ENCODE measurements at places on chromosomes 4 and X. TPM values are rescaled to one million over a fixed set of nuclear protein-coding genes. Genes with fewer than 3 reads are reported as not detected.

DNA sequence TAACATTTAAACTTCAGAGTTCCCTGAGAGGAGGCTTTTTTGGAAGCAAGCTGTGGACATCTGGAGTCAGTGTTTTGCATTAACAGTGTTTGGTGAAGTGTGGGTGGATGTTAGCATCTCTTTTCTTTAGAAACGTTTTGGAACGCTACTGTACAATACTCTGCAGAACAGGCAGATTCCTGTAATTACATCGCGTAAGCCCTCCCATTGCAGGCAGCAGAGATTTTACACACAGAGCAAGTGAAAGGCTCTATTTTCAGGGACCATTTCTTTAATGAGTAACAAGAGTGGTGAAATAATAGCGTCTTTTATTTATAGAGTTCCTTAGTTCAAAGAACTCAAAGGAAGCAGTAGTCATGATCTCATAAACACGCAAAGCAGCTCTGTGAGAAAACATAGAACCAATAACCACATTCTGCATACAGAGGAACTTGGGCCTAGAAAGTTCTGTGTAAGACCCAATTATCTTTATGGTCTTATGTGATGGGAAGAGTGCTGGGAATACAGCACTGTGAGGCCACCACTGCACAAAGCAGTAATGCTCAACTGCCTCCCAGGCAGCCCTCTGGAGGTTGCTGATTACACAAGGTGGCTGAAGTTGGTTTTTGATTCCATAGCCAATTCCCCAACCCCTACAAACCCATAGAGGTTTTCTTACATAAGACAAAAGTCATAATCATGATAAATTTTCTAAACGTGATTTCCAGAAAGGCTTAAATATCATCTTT, 298.7 kb upstream of the EPHA5 start:
- no peak for DNase-seq

- DNase-seq: no peak
These were observed 39.9 kb downstream of the ATP8A1 start for GRCh38 chr4:42617030-42617429.

Gene SYNPO2
- polyA plus RNA-seq: 529 TPM

- no peak for DNase-seq
These were observed 223.2 kb upstream of the CNKSR2 start for GRCh38 chrX:21151051-21151450.

DNA sequence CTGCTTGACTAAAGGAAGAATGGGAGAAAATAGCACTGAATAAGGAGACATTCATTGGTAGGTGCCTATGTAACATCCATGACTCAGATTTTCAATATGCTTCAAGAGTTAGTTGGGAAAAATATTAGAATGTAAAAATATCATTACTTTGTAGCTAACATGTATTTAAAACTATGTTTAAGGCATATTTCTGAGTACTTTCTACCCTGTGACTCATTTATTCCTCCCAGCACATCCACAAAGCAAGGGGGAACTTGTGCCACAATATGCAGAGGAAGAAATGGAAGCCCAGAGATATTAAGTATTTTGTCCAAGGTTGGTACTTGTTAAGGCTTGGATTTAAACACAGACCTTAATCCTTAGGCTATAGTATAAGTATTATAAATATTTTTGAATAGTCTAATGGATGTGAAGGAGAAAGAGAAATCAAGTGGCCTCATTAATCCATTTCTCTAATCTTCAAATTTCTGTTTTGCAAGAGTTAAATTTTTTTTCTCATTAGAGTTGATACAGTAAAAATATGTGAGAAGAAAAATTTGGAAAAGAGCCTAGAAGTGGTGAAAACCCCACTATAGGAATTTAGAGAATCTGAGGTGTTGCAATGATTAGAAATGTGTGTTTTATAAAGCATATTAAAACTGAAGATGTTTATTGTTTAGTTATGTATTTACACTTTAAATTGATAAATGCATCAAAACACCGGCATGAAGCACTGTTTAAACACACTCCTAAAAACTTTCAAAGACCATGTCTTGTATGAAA, 149.3 kb upstream of the GYPA start:
- DNase-seq: no peak

- no peak for DNase-seq
These were observed 1.9 kb upstream of the MTTP start for GRCh38 chr4:99572527-99573240.

GRCh38 chrX:106397788-106398538, 213.8 kb upstream of the RADX start:
- no peak for DNase-seq

GRCh38 chr4:71932941-71933340, 98.9 kb upstream of the NPFFR2 start:
- DNase-seq: no peak

Gene PPP2R2C
- polyA plus RNA-seq: 0.94 TPM

Gene ZCCHC12
- 0.44 TPM for polyA plus RNA-seq

- no peak for DNase-seq
These were observed 19.1 kb upstream of the SLC25A4 start for GRCh38 chr4:185124006-185124405.

DNA sequence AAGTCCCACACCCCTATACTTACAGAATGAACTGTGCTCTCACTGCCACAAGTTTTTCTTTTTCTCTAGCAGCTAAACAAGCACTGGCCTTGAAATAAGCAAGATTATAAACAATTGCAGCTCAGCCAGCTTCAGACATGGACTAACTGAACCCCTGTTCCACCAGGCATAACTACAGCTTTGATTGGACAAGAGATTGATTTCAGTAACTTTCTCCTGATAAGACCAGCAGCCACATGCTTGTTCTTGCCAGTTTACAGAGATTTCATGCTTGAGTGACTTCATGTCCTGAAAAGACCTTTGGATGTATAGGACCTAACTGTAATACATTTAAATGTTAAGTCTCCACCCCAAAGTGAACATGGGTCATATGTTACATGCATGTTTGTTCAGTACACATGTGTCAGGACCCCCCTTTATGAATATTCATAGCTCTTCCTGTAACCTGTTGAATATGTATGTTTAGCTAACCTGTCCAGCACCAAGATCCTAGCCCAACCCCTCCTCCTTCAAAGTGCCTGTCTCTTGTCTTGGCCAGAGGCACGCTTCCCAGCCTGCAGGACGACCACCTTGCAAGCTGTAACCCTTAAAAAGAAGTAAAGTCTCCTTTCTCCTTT, 27.9 kb downstream of the ZNF275 start:
- DNase-seq: no peak

DNA sequence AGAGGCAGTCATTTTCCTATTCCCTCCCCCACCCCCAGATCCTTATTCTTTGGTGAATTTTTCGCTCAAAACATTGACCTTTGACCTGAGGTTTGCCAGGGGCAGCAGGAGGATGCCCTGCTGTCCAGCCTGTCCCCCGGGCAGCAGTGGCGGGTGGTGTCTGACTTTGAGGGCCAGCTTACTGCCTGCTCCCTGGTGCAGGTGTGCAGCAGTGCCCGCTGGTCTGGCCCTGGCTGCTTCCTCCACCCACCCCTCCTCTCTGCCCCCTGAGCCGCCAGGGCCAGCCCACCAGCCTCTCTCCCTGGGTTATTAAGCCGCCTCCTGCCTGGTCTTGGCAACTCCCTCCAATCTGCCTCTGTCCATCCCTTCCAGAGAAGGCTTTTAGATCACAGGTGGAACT, 40.8 kb upstream of the GRPEL1 start:
- DNase-seq: no peak

DNA sequence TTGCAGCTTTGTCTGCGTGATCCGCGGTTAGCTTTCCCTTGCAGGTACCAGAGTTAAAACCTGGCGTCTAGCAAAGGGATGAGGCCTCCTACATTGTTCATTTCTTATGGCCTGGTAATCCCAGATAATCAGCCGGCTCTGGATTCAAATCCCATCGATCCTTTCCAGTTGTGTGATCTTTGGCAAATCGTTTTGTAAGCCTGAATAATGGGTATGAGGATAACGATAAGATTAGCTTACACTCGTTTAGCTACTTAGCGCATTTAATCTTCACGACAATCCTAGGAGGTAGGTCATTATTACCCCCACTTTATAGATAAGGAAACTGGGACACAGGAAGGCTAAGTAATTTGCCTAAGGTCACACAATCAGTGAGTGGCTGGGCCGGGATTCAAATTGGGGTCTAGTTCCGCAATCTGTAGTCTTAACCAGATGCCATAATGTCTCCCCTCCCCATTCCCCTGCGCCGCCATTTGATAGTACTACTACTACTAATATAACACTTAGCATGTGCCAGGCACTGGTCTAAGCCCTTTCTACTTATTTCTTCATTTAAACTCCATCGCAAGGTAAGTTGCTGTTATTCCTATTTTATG, 1.7 kb upstream of the UBA1 start:
- DNase-seq: no peak

Gene FUNDC1
- polyA plus RNA-seq: 15.1 TPM

GRCh38 chrX:149704664-149705063, 7.2 kb upstream of the MAGEA11 start:
- DNase-seq: no peak

Gene RASGEF1B
- 3.8 TPM for polyA plus RNA-seq

Gene PRAF2
- 44.0 TPM for polyA plus RNA-seq

GRCh38 chr4:153204728-153205648, 745 bp downstream of the TRIM2 start:
- no peak for DNase-seq

- no peak for DNase-seq
These were observed 25.3 kb upstream of the CYBB start for GRCh38 chrX:37754516-37754915.

Gene CTSO
- polyA plus RNA-seq: 23.8 TPM

Gene PASD1
- polyA plus RNA-seq: not detected

DNA sequence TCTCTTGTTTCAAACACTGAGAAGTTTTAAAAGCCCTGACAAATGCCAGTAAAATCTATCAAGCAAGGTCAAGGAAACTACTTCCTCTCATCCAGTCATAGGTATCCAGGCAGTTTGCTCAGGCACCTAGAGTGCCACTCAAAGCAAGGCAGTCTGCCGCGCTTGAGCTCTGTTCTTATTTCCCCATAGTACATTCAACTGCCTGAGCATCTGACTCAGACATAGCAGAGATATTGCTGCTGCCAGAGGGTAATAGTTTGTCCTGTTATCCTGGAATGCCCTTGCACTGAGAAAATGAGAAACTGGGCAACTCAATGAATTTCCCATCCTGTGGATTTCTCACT, 16.1 kb upstream of the ATP8A1 start:
- DNase-seq: no peak

Gene RTL5
- 10.0 TPM for polyA plus RNA-seq

DNA sequence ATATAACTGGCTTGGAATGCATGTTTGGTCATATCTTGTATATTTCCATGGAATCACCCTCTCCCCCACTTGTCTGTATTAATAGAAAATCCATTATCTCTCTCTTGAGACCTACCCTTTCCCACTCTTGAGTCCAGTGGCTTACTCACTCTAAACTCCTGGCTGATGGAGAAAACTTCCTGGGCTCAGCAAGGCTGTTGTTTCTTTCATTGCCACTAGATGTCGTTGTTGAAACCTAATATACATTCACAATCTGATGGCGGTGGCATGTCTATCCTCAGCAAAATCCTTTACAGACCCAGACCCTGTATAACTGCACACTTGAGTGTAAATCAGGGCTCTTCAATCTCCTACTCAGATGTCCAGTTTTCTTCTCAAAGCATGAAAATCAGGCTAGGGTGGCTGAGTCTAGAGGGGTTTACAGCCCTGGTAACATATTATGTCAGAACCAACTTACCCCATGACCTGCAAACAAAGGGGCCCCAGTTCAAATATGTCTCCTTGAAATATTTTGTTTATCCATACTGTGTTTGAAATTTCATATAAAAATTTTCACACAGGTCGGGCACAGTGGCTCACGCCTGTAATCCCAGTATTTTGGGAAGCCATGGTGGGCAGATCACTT, 70.0 kb upstream of the FAM241A start:
- no peak for DNase-seq

GRCh38 chrX:10709276-10709675, 88.9 kb upstream of the MID1 start:
- no peak for DNase-seq

Gene NDST3
- polyA plus RNA-seq: 0.04 TPM

Gene CT47B1
- not detected for polyA plus RNA-seq

GRCh38 chrX:10350221-10350620, 193.4 kb downstream of the CLCN4 start:
- no peak for DNase-seq

Gene PLAC8
- polyA plus RNA-seq: 3.5 TPM

Gene KDM6A
- 9.9 TPM for polyA plus RNA-seq

Gene ZFP42
- not detected for polyA plus RNA-seq

Gene MAGEA3
- polyA plus RNA-seq: not detected

Gene PHOX2B
- 0.71 TPM for polyA plus RNA-seq

DNA sequence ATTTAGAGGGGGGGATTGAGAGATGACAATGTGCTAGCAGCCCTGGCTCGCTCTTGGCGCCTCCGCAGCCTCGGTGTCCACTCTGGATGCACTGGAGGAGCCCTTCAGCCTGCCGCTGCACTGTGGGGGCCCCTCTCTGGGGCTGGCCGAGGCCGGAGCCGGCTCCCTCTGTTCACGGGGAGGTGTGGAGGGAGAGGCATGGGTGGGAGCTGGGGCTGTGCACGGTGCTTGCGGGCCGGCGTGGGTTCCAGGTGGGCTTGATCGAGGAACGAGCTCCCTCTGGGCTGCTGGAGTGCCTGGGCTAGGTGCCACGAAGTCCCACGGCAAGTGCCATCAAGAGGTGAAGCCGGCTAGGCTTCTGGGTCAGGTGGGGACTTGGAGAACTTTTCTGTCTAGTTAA, 6.9 kb downstream of the C4orf46 start:
- DNase-seq: no peak

DNA sequence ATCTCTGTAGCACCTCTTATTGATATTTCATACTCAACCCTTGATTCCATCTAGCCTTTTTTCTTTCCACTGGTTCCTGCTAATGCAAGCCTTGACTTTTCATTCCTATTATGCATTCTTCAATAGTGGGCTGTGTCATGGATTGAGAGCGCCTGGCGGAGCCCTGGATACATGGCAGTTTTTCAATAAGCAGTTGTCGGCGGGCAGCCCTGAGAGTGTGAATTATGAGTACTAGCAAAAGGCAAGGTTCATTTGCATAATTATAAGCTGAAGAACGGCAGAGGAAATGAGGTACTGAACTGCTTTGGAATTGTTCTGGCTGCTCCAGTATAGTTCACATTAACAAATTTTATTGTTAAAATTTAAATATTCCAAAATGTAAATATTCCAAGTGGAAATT, 339.7 kb upstream of the VCX start:
- DNase-seq: no peak

All from urinary bladder (tissue), 4 donors.